ENCODE measurements at places on chromosomes 3 and 15.
A peak's percentile ranks its signal among the peaks of the same experiment; 100 is the strongest.

GRCh38 chr3:187145149-187145895 lies 6.0 kb upstream of the RPL39L start:
- no peak for DNase-seq

GRCh38 chr3:171458071-171458863 lies 1.9 kb downstream of the TNIK start:
- no peak for DNase-seq

DNA sequence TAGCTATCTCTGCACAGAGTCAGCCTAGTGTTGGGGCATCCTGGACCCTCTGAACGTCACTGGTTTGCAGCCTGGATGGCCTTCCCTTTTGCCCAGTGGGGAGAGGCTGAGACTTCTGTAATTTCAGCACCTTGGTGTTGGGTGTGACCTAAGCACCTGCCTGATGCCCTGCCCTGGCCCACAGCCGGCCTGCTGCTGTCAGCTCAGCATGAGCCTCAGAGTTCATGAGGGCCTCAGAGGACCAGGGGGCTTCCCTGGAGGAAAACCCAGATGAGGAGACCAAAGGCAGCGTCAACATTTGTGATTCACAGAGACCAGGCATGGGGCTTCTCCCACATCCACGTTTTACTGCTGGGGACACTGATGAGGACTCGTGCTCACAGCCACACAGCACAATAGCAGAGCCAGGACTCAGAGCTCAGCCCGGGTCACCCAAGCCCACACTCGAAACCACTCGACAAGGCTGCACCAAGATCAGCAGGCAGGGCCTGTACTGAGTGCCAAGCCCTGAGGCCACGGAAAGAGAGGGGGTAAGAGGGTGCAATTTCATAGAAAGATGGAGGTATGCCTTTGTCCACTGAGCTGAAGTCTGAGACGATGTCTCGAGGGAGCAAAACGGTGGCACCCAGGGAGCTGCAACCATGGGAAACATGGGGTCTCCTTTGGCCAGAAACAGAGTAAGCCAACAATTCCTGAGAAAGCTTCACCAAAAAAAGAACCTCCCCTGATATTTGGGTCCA lies 9.9 kb upstream of the GP9 start:
- no peak for DNase-seq

DNA sequence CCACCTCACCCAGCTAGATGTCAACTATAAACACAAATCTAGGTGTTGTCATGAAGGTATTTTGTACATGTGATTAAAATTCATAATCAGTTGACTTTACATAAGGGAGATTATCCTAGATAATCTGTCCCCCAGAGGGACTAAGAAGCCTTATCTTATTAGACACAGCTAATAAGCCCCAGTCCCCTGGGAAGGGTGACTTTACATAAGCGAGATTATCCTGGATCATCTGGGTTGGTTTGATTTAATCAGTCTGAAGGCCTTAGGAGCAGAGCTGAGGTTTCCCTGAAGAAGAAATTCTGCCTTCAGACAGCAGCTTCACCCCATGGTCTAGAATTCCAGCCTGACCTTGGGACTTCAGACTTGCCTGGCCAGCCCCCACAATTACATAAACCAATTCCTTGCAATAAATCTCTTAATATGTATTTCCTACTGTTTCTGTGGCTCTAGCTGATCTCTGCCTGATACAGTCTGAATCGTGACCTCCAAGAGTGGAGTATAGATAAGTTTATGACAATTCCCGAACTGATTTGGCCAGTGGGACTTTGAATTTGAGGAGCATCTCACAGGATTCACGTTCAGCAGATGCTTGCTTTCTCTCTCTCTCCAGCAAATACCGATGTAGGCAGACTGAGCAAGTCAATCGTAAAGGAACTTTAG lies 66.5 kb downstream of the MRPL46 start:
- DNase-seq = no peak

DNA sequence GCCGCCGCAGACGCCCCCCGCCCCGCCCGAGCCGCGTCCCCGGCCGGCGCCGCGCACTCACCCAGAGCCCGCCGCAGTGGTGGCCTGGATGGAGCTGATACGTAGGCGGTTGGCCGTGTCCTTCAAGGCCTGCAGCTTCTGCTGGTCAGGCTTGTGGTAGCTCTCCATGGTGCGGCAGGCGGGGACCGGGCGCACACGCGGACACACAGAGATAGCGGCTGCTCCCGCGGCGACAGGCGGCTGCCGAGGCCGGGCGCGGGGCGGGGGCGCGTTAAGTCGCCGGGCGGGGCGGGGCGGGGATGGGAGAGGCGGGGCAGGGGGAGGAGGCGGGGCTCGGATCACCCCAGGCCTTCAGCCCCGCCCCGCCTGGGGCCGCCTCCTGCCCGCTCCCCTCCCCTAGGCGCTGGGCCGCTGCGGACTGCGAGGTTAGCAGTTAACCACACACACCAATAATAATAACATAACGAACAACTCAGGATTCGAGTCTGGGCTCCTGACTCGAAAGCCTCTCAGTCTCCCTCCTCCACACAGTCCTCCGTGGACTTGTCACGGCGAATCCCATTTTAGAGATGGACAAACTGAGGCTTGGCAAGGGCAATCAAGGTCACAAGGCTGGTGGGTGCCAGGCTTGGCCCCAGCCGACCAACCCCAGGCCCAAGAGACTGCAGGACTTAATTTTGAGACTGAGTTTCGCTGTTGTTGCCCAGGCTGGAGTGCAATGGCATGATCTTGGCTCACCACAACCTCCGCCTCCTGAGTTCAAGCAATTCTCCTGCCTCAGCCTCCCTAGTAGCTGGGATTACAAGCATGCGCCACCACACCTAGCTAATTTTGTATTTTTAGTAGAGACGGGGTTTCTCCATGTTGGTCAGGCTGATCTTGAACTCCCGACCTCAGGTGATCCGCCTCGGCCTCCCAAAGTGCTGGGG lies at the start of gene TKT:
TSS of gene TKT (minus strand) at position 248 of the 929 bp plus-strand sequence. CDS start at position 168, 80 bp downstream.
- peak; percentile 77 for DNase-seq

GRCh38 chr3:129766135-129766534 lies 127.4 kb downstream of the TMCC1 start:
- no peak for DNase-seq

DNA sequence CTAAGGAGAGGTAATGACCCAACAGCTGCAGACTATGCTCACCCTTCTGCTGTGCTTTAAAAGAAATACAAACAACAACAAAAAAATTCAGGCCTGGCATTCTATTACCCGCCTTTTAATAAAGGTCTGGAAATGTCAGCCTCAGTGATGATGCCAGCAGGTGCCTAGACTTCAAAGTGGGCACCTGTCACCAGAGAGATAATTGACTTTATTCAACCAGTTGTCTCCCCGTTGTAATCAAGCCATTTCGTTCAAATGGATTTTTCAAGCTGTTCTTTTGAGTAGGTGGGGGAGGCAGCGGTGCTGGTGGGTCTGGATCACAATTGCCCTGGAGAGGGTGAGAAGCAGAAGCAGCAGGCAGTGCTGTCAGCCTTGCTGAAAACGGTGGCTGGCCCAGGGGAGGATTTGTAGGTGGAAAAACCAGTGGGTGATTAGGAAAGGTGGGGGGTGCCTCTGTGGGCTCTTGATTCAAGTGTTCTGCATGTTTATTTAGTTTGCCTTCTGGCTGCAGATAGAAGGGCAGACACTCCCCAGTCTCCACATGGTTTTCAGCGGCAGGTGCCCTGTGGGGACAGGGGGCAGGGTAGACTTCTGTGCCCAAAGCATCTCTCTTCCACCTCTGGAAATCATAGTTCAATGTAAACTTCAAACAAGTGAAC lies 300.2 kb upstream of the SLCO3A1 start:
- no peak for DNase-seq

DNA sequence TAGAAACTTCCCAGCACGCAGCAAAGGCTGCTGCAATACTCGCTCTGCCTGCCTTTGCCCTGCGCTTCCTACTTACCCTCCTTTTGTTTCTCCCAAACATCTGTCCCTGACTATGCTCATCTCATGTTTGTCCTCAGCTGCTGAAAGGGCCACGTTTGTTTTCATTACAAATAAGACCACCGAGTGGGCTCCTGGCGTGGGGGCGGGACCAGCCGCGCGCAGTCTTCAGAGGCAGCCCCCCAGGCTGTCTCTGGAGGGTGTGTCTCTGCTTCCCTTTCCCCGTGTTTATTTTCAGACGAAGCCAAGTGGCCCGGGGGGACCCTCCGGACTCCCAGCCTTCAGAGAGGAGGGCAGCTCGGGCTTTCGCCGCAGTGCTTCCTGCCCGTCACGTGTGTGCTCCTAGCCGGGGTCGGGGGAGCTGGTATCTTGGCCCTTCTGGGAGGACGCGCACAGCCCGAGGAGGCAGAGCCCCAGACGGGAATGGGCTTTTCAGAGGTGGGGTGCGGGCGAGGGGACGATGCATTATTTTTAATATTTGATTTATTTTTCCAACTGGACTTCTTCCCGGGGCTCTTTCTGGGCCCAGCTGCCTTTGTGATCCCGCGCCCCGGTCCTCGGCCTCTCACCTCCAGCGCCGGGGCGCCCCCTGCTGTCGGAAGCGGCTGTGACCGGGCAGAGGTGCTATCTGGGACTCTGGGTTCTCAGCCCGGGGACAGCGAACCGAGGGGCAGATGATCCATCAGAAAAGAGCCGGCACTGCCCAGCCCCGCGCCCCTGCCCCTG lies 70.0 kb upstream of the CGNL1 start:
- DNase-seq = peak; percentile 83

DNA sequence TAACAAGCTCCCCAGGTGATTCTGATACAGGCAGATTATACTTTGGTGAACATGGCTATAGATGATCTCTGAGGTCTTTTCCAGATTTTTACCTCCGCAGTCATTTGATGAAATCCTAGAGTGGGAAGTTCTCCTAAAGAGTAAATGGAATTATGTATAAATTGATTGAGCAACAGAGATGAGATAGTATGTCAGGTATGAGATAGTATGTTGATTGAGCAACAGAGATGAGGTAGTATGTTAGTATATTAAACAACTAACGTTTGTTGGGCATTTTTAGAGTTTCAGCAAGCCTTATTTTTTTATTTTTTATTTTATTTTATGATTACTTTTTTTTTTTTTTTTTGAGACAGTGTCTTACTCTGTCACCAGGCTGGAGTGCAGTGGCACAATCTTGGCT lies 265.0 kb upstream of the SOX2 start:
- no peak for DNase-seq

GRCh38 chr15:70096215-70097062 lies 1.3 kb downstream of the TLE3 start:
- peak; percentile 41 for DNase-seq

DNA sequence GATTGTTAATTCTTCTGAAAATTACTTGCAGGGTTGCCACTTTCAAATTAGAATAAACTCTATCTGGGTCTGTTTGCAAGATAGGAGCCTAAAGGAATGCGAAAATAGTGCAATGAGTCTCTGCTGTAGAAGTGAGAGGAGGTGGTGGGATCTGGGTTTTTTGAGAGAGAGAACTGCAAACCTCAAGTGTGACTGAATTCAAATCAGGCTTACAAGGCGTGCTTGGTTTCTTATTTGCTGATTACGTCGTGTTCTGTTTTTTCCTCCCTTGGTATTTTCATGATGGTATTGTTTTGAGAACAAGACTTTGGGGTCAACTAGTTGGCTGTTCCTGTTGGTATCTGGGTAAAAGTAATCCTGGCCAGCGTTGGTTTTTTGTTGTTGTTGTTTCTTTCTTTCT lies 490.9 kb upstream of the CFAP20DC start:
- DNase-seq = no peak

GRCh38 chr3:112822064-112823055 lies 24.3 kb downstream of the CD200R1L start:
- DNase-seq = no peak

- DNase-seq = no peak
Measured at GRCh38 chr3:107258300-107258699, 118.9 kb upstream of the CCDC54 start.

DNA sequence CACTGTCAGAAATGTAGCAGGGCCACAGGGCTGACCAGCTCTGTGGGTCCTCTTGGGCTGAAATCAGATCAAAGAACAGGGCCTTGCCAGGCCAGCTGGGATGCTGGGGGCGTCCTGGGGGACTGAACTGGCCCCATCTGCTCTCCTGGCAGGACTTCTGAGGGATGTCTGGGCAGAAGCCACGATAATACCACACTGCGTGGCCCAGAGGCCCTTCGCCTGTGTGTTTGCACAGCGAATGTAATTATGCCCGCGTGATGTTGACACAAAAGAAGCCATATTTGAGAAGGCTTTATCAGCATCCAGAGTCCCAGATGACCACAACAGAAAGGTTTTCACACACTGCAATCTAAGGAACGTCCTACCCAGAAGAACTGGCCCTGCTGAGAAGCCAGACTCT lies 174.0 kb downstream of the RAB11A start:
- no peak for DNase-seq

DNA sequence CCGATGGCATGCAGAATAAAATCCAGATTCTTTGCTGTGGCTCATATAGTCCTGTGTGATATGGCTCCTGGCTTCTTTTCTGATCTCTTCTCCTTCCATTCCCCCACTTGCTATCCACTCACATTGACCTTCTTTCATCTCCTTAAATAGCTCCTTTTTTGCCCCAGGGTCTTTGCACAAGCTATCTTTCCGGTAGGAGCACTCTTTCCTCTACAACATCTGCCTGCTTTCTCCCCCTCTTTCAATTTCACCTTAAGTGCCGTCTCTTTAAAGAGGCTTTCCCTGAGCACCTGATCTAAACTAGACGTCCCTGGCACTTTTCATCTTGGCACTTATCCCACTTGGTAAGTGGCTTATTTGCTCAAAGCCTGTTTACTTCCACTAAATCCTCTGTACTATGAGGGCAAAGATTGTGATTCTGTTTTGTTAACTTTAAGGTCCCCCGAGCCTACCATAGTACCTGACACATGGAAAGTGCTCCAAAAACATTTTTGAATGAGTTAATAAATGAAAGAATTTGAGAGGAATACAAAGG lies 323.3 kb upstream of the TLE3 start:
- no peak for DNase-seq

- no peak for DNase-seq
Measured at GRCh38 chr3:159185443-159186050, 383.7 kb downstream of the MFSD1 start.

DNA sequence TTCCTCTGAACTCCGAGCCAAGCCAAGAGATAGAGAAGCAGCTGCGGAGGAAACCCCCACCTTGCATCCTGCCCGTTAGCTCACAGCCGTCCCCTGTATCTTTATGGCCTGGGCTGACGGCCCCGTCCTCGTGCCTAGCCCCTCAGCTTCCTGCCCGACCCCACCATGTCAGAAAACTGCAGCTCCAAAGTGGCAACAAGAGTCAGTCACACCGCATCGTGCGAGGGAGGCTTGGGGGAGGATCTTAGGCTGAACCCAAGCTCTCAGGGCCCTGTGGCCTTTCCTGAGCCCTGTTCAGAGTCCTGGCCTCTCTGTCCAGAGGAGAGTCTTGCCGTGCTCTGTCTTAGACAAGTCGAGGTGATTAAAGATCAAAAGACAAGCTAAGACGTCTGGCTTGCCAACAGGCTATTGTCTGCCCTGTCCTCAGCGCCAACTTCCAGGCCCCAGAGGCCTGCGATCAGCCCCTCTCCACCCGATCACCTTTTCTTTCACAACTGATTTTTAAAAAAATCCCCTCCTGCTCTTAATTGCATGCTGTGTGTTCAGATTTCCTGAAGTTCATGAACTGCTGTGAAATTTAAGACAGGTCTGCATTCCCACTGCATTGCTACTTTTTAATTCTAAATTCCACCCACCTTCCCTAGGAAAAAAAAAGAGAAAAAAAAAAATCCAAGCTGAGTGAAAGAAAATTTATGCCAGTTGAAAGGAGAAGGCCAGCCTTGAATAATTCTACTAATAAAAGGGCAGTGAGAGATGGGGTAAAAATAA lies 89.7 kb upstream of the WNT5A start:
- no peak for DNase-seq

- no peak for DNase-seq
Measured at GRCh38 chr15:71245588-71245987, 130.3 kb downstream of the THSD4 start.

All from activated CD4-positive, alpha-beta T cell treated with anti-CD3 and anti-CD28 coated beads for 24 hours (primary cell).